ENCODE measurements at places on chromosomes 12 and 14.
A peak's percentile ranks its signal among the peaks of the same experiment; 100 is the strongest.

DNA sequence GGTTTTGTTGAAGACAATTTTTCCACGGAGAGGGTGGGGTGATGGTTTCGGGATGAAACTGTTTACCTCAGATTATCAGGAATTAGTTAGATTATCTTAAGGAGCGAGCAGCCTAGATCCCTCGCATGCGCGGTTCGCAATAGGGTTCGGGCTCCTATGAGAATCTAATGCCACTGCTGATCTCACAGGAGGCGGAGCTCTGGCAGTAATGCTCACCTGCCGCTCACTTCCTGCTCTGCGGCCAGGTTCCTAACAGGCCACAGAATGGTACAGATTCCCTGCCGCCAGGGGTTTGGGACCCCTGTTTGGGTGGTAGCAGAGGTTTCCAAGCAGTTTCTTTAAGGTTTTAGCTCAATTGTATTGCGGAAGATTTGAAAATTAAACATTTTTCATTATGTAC lies 439.8 kb upstream of the OR4E1 start:
- no peak for DNase-seq

- no peak for DNase-seq
Observed at GRCh38 chr14:90576981-90577660, 180.3 kb downstream of the CALM1 start.

DNA sequence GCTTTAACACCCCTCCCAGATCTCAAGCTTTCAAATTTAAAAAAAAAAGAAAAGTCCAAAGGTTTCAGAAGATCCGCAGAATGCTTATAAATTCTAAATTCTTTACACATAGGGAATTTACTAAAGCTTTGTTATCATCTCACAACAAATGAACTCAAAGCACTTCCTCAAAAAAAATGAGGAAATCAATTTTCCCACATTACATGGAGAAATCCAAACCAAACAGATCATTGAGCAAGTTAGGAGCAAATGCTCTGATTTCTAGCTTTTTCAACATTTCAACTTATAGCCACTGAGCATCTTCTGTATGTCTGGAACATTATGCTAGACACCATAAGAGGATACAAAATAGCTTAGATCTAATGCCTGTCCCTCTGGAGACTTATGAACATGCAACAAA lies 161.0 kb downstream of the CEP128 start:
- no peak for DNase-seq

GRCh38 chr14:75542588-75543091 lies 20.4 kb downstream of the BATF start:
- peak; percentile 44 for DNase-seq

DNA sequence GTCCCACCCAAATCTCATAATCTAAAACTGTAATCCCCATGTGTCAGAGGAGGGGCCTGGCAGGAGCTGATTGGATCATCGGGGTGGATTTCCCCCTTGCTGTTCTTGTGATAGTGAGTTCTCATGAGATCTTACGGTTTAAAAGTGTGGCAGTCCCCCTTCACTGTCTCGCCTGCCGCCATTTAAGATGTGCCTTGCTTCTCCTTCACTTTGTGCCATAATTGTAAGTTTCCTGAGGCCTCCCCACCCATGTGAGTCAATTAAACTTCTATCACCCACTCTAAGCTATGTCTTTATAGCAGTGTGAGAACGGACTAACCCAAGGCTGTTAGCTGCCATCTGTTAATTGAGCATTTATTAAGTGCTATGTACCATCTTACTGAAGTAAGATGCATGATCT lies 105.1 kb downstream of the PTPN11 start:
- DNase-seq: no peak

DNA sequence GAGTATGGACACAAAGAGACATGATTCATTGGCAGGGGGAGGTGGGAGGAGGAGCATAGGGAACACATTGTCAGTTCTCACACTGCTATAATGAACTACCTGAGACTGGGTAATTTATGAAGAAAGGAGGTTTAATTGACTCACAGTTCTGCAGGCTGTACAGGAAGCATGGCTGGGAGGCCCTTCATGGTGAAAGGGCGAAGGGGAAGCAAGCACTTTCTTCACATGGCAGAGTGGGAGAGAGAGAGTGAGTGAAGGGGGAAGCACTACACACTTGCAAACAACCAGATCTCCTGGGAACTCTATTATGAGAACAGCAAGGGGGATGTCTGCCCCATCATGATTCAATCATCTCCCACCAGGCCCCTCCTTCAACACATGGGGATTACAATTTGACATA lies 391.8 kb downstream of the BMP4 start:
- no peak for DNase-seq

DNA sequence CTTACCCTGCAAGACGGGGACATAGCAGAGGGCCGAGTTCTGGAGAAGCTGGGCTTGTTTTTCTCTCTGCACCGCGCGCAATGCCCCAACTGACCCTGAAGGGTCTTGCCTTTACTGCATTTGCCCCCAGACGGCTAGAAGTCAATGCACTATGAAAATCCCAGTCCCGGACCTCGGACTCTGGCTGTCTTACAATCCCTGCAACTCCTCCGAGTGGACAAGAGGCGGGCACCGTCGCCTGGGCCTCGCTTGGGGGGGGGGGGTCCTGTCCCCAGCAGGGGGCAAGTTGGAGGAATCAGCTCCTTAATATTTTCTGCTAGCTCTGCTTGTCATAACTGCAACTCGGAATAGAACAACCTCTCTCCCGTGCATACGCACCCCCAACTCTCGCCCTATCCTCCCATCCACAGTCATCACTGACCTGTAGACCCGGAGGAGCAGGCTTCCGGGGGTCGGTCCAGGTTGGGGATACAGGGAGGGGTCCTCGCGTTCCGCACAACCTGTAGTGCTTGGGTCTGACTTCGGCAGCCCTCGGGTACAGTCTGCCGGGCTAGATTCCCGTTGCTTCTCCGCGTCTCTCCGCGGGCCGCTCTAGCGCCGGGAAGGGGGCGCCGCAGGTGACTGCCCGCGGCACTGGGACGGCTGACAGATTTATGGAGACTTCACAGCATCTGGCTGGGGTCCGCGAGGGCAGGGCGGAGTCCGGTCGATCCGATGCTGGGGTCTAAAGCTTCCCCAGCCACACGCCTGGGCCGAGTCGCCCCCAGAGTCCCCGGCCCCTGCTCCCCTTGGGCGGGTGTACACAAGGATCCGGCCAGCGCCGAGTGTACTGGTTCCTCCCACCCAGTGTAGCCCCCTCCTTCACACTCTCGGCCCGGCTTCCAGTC lies 3.3 kb upstream of the PAX9 start:
- DNase-seq: no peak

DNA sequence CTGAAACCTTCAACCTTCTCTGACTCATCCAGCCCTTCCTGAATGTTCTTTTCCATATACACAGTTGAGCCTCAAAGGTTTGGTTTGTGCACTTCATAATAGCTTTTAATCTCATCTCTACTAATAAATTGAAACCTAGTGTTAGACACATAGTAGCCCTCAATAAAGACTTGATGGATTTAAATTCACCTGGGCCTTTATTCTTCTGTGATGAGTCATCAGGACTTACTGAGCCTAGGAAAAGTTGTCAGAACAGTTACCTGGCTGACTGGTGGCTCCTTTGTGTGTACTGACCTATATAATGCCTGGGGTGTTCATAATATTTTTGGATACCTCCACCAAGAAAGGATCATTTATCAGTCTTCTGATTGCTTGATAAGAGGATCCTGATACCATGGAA lies 86.4 kb upstream of the NTF3 start:
- DNase-seq: no peak

- DNase-seq: no peak
Observed at GRCh38 chr14:27006570-27006969, 408.7 kb upstream of the NOVA1 start.

- DNase-seq: no peak
Observed at GRCh38 chr12:68356060-68356695, 24.0 kb upstream of the MDM1 start.

DNA sequence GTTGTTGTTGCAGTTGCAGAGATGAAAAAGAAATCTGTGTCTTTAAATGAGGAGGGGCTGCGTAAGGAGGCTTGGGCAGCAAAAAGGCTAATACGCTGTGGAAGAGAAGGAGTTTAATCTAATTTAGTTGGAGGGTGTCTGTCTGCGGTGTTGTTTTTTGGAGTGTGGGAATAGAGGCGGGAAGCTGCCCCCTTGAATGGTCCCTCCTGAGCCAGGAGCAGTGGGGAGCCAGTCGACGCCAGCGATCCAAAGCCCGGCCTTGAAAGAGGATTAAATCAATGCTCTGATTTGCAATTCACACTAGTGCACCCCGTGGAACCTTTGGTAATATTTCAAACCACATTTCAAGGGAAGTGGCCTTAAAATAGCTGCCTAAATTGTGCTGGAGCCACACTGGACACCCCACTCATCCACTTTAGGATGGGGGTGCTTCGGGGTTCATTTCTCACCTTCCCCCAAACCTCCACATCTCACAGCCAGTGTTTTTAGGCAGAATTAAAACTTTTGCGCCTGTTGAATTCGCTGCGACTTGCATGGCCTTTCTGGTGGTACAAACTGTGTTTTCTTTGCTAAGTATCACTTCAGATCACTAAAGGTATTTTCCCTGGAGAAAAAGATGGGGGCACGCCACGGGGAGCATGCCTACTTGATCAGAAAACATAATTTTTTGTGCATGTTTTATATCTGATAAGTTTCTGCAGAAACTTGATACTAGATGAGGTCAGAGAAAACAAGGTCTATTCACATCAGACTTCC lies 4.1 kb upstream of the FZD10 start:
- DNase-seq: no peak

- no peak for DNase-seq
Observed at GRCh38 chr12:11150832-11151231, 16.4 kb upstream of the TAS2R30 start.

DNA sequence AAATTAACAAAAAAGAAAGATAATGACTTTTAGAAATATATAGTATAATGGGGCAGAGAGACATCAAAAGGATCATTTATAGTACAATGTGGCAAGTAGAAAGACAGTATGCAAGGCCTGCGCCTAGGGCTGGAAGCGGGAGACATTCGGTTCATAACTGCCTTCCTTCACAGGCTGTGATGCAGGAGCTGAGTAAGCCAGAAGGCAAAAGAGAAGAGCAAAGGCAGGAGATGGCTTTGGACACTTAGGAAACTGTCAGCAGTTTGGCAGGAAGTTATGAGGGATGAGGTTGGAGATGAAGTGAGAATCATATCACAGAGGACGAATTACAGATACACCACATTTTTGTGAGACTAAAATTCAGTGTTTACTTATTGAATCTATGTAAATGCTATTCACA lies 97.8 kb downstream of the EPS8 start:
- DNase-seq: no peak

DNA sequence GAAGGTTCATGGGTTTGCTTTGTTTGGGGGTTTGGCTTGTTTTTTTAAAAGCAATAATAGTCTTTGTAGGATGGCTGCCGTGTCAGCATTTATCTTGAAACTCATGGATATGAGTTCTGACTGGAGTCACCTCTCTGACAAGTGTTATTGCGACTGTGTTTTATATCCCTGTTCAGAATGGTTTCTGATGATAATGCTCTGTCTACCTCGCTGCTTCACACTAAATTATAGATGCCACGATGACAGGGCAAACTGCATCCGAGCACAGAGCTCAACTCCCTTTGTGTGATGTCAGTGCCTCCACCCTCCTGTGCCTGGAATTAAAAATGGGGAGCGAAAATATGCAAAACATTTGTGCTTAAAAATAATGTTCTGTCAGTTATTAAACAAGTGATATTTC lies 250.8 kb downstream of the EGLN3 start:
- DNase-seq: no peak

DNA sequence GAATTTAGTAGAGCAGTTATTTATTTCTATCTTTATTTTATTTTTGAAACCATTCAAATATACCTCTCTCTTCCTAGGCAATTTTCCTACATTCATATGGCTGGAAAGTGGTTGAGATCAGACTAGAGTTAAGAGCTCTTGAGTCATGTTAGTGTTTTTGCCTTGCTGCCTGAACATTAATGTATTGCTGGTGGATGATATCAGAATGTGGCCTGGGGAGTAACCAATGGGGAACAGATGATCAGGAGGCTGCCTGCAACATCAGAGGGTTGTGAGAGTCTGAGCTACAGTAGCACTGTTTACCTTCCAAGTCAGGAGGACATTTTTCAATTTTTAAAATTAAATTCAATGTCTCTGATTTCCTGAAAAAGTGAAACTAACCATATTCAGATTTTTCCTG lies 166.3 kb upstream of the TRHDE start:
- no peak for DNase-seq

DNA sequence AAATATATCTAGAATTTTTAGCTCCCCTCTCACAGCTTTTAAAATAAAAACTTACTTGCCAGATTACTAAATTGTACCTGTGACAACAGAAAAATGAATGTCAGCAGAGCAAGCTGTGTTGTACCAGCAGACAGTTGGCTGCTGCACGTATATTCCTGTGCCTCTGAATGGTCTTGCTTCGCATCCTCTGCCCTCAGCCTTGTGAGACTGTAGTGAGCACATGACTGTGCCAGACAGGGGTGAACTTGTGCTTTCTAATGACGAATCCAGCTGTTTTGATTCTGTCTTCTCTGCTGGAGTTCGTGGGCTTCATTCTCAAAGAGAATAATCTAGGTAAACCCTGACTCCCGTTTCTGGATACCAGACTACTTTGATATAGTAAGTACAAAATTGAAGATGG lies 58.3 kb upstream of the FRMD6 start:
- no peak for DNase-seq

DNA sequence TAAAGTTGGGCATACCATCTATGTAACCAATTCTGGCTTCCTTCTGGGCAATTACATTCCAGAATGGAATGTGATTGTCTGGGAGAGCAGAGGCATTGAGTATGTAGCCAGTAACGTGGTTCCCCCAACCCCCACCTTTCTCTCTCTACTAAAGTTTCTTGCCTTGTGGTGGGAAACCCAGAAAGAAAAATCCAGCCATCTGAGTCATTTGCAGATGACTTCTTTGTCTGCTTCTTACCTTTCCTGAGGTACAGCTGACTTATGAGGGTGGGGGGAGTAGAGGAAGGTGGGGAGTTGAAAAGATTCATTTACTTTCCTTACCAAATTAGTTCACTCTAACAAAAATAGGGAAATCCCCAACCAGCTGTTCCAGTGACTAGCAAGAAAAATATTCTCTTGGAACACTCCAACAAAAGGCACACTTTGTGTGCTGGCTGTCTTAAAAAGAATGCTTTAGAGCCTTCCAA lies 112.1 kb upstream of the FRMD6 start:
- DNase-seq: no peak

- no peak for DNase-seq
Observed at GRCh38 chr14:63205044-63205575, 867 bp downstream of the RHOJ start.

- DNase-seq: no peak
Observed at GRCh38 chr12:16763901-16764300, 157.9 kb upstream of the LMO3 start.

Measured in activated naive CD8-positive, alpha-beta T cell treated with anti-CD3 and anti-CD28 coated beads, Interleukin-2, amount 50 U/mL, for 16 hours (primary cell).